ENCODE measurements at places on chromosomes 2 and 18. TPM values are rescaled to one million over a fixed set of nuclear protein-coding genes. Genes with fewer than 3 reads are reported as not detected.

The HOXD8 gene
- total RNA-seq = 0.16 TPM

The CCDC121 gene
- 6.2 TPM for total RNA-seq

The RHBDD1 gene
- 30.5 TPM for total RNA-seq

The PKDCC gene
- total RNA-seq = 114 TPM

The DNER gene
- 3.3 TPM for total RNA-seq

The ABCG8 gene
- 0.32 TPM for total RNA-seq

The CD28 gene
- 0.78 TPM for total RNA-seq

The KLHL41 gene
- 159 TPM for total RNA-seq

The CNGA3 gene
- not detected for total RNA-seq

The ZNF521 gene
- total RNA-seq = 29.6 TPM

The SLC16A14 gene
- 5.4 TPM for total RNA-seq

The MTHFD2 gene
- 24.2 TPM for total RNA-seq

The GALNT14 gene
- 0.38 TPM for total RNA-seq

The FZD7 gene
- 24.2 TPM for total RNA-seq

The ASAP2 gene
- 12.9 TPM for total RNA-seq

The CYP27A1 gene
- 12.5 TPM for total RNA-seq

All from Right ventricle myocardium inferior (tissue), 1 donor.